ENCODE measurements at places on chromosomes 7 and 10.
A peak's percentile ranks its signal among the peaks of the same experiment; 100 is the strongest.

- DNase-seq, result no peak
These were observed 49.9 kb downstream of the ZNF800 start for GRCh38 chr7:127342596-127342995.

DNA sequence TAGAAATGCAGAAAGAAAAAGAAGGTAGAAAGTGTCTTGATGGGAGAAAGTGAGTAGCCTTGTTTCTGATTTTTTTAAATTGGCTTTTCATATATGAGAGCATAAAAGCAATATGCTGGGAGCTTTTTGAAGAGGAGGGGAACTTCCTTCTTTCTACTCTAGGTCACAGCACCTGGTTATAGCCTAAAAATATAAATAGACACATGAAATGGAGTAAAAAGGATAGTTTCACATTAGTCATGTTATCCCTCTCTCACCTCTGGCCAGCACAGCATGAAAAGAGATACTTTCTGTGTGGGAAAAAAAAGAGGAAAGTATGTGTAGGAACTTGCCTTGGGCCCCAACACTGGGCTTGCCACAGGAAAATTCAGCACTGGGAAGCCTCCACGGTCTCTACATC is 292.2 kb upstream of the ZWINT start:
- DNase-seq, result no peak

DNA sequence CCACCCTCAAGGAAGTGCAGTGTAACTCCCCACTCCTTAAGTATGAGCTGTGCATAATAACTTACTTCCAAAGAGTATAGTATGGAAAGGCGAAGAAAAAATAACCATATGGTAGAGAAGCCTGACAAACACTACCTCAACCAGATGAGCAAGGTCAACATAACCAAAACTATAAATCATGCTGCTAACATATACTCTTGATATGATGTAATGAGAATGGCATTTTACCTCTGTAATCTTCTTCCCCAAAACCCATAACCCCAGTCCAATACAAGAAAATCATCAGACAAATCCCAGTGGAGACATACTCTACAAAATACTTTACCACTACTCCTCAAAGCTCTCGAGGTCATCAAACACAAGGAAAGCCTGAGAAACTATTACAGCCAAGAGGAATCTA is 15.8 kb downstream of the OSBPL3 start:
- no peak for DNase-seq

- no peak for DNase-seq
These were observed 43.4 kb downstream of the GRK5 start for GRCh38 chr10:119250641-119251314.

DNA sequence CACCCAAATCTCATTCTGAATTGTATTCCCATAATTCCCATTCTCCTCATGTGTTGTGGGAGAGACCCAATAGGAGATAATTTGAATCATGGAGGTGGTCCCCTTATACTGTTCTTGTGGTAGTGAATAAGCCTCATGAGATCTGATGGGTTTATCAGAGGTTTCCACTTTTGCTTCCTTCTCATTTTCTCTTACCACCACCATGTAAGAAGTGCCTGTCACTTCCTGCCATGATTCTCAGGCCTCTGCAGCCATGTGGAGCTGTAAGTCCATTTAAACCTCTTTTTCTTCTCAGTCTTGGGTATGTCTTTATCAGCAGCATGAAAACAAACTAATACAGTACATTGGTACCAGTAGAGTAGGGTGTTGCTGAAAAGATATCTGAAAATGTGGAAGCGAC is 98.2 kb upstream of the ASAH2 start:
- DNase-seq, result no peak

GRCh38 chr7:92750946-92751345 is 85.4 kb downstream of the CDK6 start:
- no peak for DNase-seq

DNA sequence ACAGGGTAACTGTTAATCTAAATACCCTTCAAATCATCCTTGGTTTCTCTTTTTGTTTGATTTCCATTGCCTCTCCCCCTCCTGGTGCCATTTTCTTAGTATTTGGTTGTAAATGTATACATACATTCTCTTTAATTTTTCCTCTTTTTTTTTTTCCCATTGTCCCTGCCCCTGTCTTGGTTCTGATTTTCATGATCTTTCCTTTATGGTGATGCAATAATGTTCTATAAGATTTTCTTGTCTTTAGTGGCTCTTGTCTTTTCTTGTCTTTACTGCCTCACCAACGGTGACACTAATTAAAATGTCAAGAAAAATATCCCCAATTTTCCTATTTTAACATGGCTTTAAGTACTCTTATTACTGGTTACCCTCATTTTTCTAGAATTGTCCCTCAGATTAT is 135.9 kb upstream of the POT1 start:
- DNase-seq, result no peak

DNA sequence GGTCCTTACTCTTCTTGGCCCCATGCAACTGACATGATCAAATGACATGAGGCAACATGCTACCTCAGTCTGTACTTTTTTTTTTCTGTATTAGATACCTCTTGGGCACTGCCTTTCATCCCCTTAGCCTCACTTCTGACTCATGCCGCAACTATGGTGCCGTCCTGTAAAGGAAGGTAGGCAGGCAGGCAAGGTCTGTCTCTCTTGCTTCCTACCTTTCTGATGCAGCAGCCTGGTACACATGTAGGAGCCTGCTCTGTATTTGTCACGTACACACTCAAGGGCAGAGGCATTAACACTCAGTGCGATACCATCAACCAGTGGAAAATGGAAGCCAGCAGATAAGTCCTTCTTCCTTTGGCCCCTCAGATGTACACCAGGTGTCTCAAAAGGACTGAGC is 146.7 kb downstream of the ATE1 start:
- DNase-seq, result no peak

GRCh38 chr7:80635533-80635932 is 2.9 kb upstream of the CD36 start:
- no peak for DNase-seq

GRCh38 chr7:43364391-43364790 is 218.5 kb upstream of the STK17A start:
- no peak for DNase-seq

GRCh38 chr7:953547-954327 is 743 bp downstream of the ADAP1 start:
- DNase-seq, result peak; percentile 74

DNA sequence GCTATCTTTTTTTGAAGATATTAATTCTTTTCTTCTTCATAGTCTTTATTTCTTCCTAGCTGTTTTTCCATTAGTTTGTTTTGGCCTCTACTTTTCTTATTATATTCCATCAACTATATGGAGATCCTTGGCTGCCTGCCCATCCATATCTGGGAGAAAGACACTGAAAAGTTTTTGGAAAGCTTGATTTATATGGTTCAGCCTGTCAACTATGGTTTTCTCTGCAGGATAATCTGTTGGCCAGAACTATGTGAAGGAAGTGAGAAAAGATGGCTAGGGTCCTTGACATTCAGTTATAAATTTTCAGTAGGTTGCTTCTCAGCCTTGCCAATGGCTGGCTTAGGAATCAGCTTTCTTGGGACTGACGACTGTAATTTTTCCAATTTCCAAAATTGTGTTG is 10.0 kb upstream of the CDK14 start:
- DNase-seq, result no peak

- DNase-seq, result no peak
These were observed 227.0 kb downstream of the RPS24 start for GRCh38 chr10:78260680-78261079.

- DNase-seq, result no peak
These were observed 95.8 kb upstream of the CREB5 start for GRCh38 chr7:28316489-28316888.

GRCh38 chr10:97280783-97281182 is 11.7 kb downstream of the ARHGAP19 start:
- DNase-seq, result no peak

DNA sequence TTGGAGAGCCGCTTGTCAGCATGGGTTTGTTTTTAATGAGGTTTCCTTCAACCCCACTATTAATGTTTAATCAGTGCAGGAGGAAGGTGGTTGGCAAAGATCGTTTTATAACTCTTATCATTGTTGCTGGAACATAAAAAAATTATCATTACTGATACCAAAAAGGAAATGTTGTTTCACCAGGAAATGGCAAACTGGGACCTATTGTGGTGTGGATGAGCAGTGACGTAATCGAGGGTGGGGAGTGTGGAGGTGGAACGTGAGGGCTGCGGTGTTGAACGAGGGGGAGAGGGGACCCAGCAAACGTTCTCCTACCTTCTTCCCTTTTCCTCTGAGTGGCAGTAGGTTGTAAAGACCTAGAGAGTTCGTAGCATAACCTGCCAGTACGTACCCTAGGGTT is 71.9 kb upstream of the TOMM7 start:
- no peak for DNase-seq

GRCh38 chr10:30882281-30882680 is 149.4 kb downstream of the ZNF438 start:
- DNase-seq, result no peak

DNA sequence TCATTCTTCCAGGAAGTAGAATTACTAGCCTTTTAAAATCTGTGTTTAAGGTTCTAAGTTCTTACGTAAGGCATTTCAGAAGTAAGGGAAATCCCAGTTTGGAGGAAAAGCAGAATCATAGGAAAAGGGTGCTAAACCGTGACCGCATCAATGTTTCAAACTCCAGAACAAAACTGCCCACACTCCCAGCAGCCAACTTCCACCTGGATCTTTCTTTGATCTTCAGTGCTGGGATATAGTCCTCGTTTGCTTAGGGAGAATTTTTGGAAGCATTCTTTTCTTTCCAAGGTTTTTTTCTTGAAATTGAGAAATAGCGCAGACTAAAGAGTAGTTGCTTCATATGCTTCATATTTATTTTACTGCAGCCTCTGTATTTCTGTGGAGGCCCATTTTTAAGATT is 8.9 kb downstream of the PROSER2 start:
- DNase-seq, result no peak

- DNase-seq, result peak; percentile 31
These were observed 289.6 kb downstream of the SFMBT2 start for GRCh38 chr10:7121154-7121797.

DNA sequence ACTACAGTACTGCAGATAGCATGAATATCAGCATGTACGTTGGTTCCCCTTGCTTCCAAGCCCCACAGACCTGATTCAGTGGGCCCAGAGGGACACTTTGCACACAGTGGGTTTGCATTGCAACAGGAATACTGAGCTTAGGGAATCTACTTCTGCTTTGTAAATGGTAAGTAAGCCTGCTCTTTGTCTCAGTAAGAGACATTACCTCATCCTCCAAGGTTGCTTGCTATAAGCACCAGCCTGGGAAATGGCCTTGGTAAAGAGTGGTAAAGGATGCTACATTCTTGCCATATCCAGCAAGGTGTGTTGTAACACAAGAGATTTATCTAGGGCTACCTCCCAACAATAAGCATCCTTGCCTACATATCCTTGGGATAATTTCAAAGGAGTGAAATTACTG is 730.5 kb downstream of the INHBA start:
- no peak for DNase-seq

DNA sequence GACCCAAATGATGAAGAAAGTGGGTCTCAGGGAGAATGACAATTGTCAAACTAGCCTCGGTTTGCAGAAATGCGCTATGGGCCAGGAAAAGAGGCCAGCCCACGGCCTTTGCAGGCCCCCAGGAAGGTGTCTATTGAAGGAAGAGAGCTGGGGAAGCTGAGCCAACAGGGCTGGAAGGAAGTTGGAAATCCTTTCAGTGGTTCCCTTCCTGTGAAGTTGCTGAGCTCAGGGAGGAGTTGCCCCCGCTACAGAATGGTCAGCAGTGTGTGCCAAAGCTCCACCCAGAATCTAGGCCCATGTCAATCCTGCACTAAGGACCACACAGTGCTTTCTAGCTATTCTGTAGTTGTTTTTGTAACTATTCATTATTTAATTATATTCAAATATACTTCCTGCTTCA is 91.6 kb upstream of the ANLN start:
- DNase-seq, result no peak

DNA sequence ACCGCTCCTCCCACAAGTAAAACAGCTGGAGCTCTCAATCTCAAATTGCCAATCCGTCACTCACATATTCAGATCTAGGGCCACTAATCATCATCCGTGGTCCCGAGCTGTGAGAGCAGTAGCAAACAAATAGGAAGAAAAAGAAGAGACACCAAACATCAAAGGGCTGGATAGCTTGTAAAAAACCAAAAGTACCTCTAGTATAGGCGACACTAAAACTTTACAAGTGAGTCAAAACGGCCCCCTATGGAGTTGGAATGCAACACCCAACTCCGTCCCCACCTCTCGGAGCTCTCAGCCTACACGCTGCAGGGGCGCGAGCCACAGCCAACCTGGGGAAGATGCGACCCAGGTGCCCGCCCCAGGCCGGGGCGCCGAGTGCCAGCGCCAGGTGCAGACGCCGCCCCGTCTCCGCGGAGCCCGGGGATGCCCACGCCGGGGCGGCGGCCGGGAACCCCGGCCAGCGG is 581 bp downstream of the FAM3C start:
- peak; percentile 91 for DNase-seq

- DNase-seq, result no peak
These were observed 266.9 kb upstream of the NFE2L3 start for GRCh38 chr7:25885057-25885576.

GRCh38 chr7:30166155-30166840 is 31.5 kb downstream of the MTURN start:
- no peak for DNase-seq

DNA sequence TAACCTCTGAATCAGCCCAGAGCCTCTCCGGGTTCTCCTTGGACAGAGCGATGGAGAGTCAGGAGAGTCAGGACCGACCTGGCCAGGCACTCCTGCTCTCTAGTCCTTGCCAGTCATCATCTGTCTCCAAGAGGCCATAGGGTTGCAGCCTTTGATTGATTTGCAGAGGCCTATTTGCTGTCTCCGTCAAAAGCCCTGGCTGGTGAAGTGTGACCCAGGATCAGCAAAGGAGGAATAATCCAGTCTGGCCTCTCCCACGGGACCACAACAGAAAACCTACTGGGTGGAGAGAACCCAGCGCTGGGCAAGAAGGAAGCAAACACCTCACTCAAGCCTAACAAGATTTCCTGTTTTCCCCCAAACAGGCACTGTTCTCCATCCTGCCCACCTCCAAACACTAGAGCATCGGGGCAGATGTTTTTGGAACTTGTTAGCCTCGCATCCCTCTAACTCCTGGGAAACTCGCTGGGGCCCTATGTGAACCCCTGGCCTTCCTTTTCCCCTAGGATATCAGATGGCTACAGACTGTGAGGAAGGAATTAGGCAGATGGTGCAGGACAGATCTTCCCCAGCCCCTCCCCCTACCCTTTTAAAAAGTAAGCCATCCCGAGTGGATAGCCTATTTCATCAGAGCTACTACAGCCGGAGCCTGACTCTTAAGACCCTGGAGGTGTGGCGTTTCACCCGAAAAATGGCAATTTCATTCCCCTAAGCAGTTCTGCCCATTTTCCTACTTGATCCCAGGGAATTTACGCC is 54.3 kb downstream of the PODXL start:
- no peak for DNase-seq

DNA sequence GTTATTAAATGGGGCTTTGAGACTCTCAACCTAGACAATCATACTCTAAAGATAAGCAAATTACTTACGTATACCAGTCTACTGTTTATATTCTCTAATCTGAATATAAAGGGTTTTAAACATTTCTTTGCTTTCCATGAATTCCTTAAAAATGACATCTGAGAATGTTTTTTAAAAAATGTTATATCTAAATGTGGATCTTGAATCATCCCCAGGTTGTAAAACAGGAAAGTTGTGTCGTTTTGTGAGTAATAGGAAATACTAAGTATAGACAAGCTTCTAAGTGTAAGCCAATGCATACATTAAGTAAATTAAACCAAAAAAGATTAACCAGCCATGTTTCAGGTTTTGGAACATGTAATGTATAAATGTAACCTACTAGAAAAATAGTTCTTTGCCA is 26.8 kb downstream of the ADD3 start:
- DNase-seq, result no peak
